Glomerular endothelial cell (primary cell): ENCODE measurements at places on chromosomes 3 and 15.

GRCh38 chr3:148459931-148460513, 237.7 kb upstream of the AGTR1 start:
- DNase-seq = no peak

GRCh38 chr3:69647511-69648110, 91.7 kb upstream of the MITF start:
- DNase-seq = no peak

DNA sequence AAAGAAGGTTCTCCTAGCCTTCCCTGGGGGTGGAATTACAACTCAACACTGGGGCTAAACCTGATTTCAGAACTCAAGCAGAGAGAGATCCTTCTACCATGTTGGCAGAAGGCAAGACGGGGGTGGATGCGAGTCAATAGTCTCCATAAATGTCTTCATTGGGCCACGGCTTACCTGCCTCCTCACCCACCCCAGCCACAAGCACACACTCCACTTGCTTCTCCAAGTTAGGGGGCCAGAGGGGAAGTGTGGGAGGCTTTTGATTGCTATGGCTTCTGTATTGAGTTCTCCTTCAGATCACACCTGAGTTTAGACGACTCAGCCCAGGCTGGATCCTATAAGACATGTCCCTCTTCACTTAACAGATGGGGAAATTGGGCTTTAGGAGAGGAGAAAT, 178.9 kb downstream of the UACA start:
- DNase-seq = no peak

- DNase-seq = no peak
These were observed 259 bp upstream of the CILP start for GRCh38 chr15:65211482-65211982.

- DNase-seq = no peak
These were observed 43.4 kb downstream of the C2CD4A start for GRCh38 chr15:62109982-62110851.

DNA sequence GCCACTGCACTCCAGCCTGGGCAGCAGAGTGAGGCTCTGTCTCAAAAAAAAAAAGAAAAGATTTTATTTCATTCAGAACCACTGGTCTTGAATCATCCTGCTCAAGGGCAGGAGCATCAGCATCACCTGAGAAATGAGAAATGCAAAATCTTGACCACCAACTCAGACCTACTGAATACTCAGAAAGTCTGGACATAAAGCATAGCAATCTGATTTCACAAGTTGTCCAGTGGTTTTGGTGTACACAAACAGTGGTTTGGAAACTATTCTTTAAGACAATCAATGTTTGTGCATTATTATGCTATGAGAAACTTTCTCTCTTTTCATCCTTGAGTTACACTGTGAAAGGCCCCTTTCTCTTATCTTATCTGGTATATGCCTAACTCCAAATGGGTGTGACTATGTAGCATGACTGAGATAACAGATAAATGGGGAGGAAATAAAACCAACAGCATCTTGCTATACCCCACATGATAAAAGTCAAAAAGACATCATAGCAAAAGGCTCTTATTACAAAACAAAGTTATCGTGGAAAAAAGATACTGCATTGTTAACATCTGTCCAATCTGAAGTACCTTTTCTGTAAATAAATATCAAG, 174.2 kb upstream of the STT3B start:
- DNase-seq = no peak

- no peak for DNase-seq
These were observed 39.6 kb downstream of the FLNB start for GRCh38 chr3:58047826-58048225.

GRCh38 chr3:193761969-193762368, 169.0 kb downstream of the OPA1 start:
- no peak for DNase-seq

DNA sequence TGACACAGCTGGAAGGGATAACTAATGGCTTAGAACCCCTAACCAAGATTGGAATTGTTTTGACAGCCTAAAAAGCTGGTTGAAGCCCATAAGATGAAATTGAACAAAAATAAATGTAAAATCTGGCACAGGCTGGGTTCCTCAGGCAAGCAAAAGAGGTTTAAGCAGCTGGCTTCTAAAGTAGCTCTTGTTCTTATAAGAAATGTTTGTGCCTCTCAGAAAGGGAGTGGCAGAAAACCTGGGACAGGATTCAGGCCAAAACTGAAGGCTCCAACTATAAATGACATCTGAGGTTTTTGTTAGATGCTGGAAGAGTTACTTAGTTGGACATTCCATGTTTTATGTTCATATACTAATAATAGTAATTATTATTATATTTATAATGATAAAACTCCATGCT, 378.3 kb downstream of the CNTN4 start:
- DNase-seq = no peak

GRCh38 chr15:40826423-40827075, 2.0 kb downstream of the PPP1R14D start:
- DNase-seq = no peak

GRCh38 chr3:26247712-26248111, 374.9 kb upstream of the LRRC3B start:
- DNase-seq = no peak

GRCh38 chr15:77426871-77427270, 6.2 kb downstream of the HMG20A start:
- no peak for DNase-seq
